Mucosa of gallbladder (tissue), 1 donor: ENCODE measurements at places on chromosomes 1 and 21.

DNA sequence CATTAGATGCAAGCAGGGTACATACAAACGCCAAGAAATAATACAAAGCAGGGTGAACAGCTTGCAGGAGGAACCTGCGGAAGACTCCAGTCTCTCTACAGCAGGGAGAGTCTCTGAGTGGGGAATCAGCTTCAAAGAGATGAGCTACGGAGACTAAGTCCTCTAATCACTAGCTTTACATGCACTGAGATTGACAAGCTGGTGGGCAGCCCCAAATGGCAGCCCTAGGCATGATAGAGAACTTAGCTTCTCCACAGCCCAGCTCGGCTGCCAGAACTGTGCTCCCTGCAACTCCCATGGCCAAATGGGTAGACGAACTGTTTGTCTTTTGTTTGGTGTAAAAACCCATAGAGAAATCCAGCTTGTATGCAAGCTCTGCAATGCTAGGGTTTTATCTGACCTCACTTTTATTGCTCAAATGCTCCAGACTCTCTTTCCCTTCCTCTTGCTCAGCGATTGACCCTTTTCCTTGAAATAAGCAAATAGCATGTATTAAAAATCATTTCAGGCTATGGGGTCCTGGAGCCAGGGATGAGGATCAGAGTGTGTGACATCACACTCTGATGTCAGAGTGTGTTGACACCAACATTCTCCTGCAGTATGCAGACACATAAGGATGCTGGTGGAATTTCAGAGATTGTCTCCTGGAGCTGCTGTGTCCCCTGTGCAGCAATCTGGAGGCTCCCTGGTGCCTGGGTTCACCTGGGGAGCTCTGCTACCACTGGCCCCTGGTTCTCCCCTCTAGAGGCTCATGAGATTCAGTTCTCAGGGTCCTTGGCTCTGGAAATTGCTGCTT lies 238.5 kb downstream of the TTLL7 start:
- DNase-seq, result no peak

- no peak for DNase-seq
Observed at GRCh38 chr1:23928789-23929188, 15.6 kb upstream of the CNR2 start.

DNA sequence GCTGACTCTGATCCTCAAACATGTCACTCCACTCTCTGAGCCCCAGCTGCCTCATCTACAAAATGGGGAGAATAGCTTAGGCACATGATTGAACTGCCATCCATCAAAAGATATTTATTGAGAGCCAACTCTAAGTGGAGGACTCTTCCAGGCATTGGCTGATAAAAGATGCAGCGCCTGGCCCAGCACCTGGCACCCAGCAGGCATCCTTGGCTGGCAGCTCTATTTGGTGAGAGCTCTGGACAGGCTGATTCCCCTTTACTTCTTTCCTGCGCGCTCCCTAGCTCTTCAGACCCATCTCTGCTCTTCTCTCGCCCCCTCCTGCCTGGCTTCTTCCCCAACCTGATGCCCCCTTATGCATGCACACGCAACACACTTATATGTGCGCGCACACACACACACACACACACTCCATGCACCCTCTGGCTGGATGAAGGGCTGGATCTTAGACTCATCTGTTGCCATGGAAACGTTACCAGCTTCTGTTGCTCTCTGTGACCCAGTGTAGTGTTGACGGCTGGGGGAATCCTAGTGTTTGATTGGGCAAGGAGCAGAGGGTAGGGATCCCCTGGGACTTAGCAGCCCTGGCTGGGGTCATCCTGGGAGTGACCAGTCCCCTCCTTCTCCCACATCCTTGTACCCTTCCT lies 49.3 kb downstream of the VWA5B1 start:
- DNase-seq, result no peak

DNA sequence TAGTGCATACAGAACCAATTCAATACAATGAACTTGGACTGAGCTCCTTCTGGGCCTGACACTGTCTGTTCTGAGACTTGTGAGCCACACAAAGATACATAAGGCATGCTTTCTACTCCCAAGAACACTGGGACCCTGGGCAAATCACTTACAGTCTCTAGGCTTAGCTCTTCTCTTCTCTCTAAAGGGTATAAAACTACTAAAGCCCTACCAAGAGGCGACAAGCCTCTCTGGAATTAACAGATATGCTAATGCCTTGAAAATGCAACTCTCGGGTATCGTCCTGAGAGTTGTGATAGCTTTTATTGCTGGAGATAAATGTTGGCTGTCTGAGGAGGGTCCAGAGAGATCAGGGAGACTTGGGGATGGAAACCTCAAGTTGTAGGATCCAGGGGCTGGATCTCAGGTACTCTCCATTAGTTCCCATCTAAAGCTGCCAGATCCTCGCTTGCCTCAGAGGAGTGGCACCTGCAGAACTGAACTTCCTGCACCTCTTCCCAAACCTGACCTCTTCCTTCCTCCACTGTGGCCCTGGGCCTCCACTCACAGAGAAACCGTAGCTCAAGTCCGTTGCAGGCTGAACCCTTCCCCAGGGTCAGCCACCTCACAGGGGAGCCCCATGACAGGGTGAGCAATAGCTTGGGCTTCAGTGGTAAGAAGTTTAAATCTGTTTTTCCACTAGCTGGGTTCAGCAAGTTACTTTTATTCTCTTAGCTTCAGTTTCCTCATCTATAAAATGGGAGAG lies 11.5 kb upstream of the CFAP45 start:
- no peak for DNase-seq

GRCh38 chr1:214452152-214452784 lies 99.1 kb downstream of the PTPN14 start:
- no peak for DNase-seq

- DNase-seq, result no peak
Observed at GRCh38 chr1:74780594-74780993, 47.6 kb downstream of the TYW3 start.

DNA sequence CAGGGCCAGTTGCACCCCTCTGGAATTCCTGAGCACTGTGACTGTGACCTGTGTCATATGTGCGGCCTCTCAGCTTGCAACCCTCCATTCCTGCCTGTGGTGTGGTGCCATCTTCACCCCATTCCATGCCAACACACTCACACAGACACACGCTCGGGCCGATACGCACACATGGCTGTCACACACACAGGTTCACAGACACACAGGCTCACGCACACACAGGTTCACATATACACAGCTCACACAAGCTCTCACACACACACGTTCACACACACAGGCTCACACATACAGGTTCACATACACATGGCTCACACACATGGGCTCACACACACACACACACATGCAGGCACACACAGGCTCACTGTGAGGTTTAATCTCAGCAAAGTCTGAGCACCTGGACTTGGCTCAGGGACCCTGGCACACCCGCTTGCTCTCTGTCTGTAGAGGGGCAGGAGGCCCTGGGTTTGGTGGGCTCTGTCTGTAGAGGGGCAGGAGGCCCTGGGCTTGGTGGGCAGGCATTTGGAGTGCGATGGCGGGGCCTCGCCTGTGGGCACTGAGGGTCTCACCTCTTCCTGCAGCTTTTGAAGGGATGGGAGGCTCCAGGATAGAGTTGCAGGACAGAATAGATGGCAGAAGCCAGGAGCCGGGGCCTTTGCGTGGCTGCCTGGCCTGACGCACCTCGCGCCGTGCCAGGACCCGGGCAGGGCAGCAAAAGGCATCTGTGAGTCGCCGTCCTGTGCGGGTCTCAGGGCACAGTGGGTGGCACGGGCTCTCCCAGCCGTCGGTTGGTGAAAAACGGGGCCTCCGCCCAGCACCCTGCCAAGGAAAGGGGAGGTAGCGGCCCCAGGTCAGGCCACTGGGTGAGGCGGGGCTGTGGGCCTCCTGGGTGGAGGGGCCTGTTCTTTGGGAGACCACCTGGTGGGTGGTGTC lies 17.1 kb downstream of the COL18A1 start:
- no peak for DNase-seq

DNA sequence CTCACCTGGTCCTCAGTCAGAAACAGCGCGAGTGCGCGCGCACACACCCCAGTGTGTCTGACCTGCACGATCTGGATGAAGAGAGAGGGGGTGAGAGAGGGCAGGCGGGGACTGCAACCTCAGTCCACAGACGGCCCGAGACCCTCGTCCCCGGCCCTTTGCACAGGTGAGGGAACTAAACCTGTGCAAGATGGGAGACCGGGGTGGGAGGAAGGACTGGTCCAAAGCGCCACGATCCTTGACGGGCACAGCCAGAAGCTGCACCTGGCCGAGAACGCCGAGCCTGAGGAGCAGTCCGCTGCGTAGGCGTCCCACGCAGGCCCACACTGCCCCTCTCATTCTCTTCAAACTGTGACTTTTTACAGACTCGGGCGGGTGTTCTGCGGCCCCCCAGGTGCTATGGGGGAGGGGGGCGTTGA lies 519 bp upstream of the IQCC start:
- DNase-seq, result no peak

DNA sequence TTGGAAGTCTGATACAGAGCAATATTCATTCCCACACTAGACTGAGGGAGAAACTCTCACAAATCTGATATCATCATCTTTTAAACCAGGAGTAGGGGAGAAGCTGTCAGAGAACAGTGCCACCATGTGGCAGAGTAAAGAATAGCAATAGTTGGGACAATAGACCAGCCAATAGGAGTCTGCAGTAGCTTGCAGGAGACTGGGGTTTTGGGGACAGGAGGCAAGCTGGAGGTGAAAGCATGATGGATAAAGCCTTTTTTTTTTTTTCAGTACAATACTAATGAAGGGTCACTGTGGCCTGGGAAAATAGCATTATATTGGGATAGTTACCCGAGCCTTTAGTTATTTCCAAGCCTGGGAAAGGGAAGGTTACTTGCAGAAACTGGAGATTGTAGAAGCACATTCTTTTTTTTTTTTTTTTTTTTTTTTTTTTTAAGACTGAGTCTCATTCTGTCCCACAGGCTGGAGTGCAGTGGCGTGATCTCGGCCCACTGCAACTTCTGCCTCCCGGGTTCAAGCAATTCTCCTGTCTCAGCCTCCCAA lies 120.7 kb downstream of the S1PR1 start:
- DNase-seq, result peak; percentile 81

DNA sequence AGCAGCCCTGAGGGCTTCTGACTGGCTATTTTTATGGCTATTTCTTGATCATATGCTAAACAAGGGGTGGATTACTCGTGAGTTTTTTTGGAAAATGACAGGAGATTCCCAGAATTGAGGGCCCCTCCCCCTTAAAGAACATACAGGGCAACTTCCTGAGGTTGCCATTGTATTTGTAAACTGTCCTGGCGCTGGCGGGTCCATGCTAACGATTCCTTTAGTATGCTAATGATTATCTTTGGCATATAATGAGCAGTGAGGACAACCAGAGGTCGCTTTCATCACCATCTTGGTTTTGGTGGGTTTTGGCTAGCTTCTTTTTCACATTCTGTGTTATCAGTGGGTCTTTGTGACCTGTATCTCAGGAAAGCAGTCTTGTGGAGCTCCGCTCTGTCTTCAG lies 24.1 kb downstream of the FMN2 start:
- no peak for DNase-seq
